ENCODE measurements at places on chromosomes 16 and 17.

DNA sequence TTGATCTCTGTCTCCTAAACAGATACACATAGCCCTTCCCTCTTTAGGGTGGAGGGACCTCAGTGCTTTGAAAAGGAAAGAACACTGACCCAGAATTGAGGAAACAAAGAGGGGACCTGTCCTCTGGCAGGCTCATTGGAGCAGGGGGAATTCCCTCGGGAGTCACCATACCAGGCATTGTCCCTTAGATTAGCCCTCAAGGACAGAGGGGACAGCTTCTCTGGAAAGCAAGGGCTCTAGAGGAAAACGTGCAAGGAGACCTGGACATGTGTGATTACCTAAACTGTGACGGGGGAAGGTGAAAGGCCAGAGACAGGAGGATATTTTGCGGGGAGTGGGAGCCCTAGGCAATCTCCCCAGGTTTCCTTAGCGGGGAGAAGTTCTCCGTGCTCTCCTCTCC lies 7.6 kb upstream of the FZD2 start:
- no peak for DNase-seq

DNA sequence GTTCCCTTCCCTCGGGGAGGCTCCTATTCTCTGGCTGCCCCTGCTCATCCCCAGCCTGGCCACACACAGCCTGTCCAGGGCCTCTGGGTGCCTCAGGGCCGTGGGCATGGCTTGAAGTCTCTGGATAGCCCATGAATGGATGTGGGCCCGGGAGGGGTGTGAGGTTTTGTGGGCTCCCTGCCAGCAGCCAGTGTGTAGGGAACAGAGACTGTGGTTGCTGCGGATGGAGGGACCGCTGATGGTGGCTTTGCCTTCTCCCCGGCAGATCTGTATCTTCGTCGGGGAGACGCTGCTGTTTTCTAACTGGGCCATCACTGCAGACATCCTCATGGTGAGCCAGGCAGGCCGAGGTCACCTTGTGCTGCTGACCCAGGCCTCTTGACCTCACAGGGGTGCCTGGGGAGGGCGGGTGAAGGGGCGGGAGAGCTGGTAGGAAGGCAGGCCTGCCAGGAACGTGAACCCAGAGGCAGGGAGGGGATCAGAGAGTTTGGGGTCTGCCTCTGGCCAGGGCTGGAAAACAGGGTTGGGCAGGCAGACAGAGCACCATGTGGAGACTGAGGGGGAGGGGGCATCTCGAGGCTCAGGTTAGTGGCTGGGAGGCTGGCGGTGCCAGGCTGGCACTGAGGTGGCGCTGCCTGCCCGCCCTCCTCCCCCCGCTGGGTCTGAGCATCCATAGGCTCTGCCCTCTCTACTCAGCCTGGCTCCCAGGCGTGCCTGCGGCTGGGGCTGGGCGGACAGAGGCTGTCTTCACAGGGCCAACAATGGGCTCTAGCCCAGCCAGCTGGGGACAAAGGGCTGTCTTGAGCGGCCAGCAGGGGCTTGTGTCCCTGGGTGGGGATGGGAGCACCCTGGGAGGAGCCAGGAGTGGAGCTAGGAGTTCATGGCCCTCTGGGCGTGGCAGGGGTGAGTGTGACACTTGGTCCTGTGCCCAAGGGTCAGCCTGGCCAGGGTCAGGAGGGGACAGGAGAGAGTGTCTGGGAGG lies 21.4 kb downstream of the MYBBP1A start:
- no peak for DNase-seq

DNA sequence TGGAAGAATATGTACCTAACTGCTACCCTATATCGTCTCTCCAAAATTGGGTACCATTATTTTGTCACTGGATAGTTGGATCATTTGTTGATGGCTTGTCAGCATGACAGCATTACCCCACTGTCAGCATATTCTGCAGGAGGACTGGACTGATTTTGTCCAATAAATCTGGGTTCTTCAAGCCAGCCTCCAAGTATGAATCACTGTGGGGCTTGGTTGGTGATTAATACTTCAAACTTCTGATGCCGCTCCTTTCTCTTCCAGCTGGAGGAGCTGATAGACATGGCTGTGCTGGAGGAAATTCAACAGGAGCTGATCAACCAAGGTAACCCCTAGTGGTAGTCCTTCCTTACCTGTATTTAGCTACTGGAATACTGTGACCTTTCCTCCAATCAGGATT lies 2.5 kb downstream of the RPAIN start:
- peak; percentile 68 for DNase-seq

GRCh38 chr17:21061158-21061835 lies 18.5 kb upstream of the USP22 start:
- DNase-seq, result no peak

GRCh38 chr16:11950388-11950787 lies 8.5 kb upstream of the NPIPB2 start:
- DNase-seq, result no peak
